HFFc6 (cell line): ENCODE measurements at places on chromosomes 1 and 21.

DNA sequence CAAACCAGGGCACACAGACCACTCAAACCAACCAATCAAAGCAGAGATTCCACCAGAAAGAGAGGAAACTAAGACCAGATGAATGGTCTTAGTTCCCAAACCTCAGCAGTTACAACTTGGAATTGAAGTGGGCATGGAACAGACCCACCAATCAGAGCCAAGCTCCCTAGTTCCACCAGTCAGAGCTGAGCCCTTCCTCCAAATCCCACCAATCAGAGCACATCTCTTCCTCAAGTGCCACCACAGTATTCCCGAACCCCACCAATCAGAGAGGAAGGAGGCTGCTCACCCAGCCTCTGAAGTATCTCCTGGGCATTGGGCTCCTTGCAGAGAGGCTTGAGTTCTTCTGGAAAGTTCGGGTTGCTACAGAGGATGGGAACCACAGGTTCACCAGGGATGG, 1.4 kb downstream of the GUCA2A start:
- DNase-seq = no peak
- peaks cover 11% of the 10 kb centered on the region for H3K36me3 ChIP-seq

GRCh38 chr1:89692601-89693521, 59.9 kb downstream of the LRRC8C start:
- DNase-seq = peak; percentile 20
- H3K4me1 ChIP-seq = peaks cover 21% of the 10 kb centered on the region

- no peak overlapping the region for H3K27ac ChIP-seq
- H3K27me3 ChIP-seq = peaks cover 40% of the 10 kb centered on the region
- H3K4me1 ChIP-seq = no peaks in the 10 kb centered on the region
These were observed 86.9 kb upstream of the ZBTB40 start for GRCh38 chr1:22364764-22365163.

DNA sequence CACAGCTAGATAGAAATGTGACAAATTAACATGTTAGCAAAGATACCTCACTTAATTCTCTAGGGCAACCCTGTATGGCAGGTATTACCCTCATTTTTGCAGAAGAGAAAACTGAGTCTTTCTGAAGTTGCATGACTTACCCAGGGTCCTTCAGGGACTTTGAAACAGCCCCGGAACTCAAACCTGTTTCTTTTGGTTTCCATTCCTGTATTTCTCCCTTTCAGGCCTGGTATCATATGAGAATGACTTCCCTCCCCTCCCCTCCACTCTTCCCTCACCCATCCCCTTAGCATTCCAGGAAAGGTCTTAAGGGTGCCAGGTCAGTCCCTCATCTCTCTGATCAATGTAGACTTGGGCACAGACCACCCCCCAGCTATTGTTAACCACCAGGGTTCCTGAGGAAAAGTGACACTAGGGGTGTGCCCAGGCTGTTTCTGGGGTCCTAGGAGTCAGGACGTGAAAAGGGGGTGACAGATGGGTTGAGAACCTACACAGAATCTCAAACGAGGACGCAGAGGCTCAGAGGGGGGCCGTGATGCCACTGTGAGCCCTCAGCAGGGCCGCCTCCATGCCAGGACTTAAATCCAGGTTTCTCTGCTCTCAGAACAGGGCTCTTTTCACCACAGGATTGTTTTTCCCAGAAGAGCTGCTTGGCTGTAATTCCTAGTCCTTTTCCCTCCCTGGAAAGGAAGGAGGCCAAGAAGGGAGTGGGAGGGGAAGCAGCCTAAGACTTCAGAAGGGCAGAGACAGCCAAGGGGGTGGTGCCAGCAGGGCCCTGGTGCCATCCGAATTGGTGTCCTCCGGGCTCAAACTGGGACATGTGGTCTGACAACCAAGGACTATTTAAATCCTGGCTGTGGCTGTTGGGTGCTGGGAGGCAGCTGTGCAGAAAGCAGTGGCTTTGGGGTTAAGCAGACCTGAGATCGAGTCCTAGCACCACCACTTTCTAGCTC, 2.1 kb upstream of the WASF2 start:
- peaks cover 29% of the 10 kb centered on the region for H3K4me1 ChIP-seq
- peaks cover 10% of the 10 kb centered on the region for H3K27me3 ChIP-seq
- no peak overlapping the region for H3K4me3 ChIP-seq
- DNase-seq = no peak
- H3K36me3 ChIP-seq = peaks cover 6% of the 10 kb centered on the region

DNA sequence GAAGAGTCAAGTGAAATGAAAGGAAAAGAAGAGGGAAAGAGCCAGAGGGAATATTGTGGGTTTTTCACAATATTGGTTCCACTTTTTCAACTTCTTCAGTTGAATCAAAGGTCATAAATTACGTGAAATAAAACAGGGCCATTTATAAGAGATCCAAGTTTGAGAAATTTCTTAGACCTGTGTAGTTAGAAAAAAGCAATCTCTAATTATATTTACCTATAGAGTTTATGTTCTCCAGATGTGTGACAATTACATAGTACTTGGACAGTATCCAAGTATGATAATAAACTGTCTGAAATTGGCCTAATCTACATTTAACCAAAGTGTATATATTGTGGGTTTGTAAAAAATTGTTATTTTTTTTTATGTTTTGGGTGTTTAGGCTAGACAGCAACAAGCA, 14.4 kb downstream of the DR1 start:
- H3K4me3 ChIP-seq = no peak overlapping the region
- H3K27ac ChIP-seq = no peak overlapping the region
- H3K27me3 ChIP-seq = no peaks in the 10 kb centered on the region; the same call in 1 of the 2 replicates
- H3K36me3 ChIP-seq = peaks cover 45% of the 10 kb centered on the region
- no peak for DNase-seq
- peaks cover 39% of the 10 kb centered on the region for H3K4me1 ChIP-seq

DNA sequence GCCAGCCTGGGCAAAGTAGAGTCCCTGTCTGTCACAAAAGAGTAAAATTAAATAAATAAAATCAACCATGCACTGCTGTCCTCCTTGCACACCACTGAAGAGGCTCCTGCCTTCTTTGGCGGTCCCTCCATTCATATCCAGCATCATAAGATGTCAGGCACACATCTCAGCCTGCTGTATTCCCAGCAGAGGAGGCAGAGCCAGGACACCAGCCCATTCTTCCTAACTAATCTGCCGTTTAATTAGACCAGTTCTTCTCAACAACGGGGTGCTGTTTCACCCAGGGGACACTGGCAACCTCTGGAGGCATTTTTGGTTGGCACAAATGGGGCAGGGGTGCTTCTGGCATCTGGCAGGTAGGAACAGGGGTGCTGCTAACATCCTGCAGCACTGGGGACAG, 119.7 kb downstream of the ETS2 start:
- peak overlapping the region; percentile 92 for H3K27ac ChIP-seq
- H3K27me3 ChIP-seq = no peaks in the 10 kb centered on the region; the same call in none of the 2 replicates
- H3K4me3 ChIP-seq = peak overlapping the region; percentile 79
- peaks cover 73% of the 10 kb centered on the region for H3K4me1 ChIP-seq
- H3K36me3 ChIP-seq = peaks cover 41% of the 10 kb centered on the region

GRCh38 chr1:150162862-150163706, 13.4 kb downstream of the PLEKHO1 start:
- DNase-seq = peak; percentile 99
- H3K4me1 ChIP-seq = peaks cover 66% of the 10 kb centered on the region
- H3K36me3 ChIP-seq = peaks cover 23% of the 10 kb centered on the region
- peak overlapping the region; percentile 83 for H3K4me3 ChIP-seq
- H3K27me3 ChIP-seq = peaks cover 8% of the 10 kb centered on the region

DNA sequence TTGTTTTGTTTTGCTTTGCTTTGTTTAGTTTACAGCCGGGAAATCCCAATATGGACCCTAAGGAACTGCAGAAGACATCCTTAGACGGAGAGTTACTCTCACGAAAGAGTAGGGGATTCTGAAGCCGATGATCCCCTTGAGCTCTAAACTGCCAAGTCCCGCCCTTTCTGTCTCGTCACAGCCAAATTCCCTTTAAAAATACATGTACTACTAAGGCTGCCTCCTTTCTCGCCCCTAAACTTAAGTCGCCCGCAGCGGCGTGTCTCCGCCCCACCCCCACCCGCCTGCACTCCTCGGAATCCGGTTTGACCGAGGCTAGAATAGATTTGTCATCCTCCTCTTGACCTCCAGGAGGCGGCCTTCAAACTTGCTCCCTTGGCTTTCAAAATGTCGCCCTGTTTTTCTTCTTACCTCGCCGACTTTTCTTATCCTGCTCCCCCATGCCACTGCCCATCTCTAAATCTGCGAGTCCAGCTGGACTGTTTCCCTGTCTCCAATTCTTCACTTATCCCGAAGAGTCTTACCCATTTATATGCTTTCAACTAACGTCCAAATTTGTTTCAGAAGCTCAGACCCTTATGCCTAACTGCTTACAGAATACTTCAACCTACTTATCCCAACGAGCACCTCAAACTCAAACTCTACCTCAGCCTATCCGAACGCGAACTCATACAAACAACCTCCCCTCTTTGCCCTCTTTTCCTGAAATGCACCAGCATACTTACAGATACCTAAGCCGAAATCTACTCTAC, 10.9 kb upstream of the BOLA1 start:
- H3K4me1 ChIP-seq = no peaks in the 10 kb centered on the region; the same call in none of the 2 replicates
- H3K36me3 ChIP-seq = no peaks in the 10 kb centered on the region
- no peak for DNase-seq
- H3K4me3 ChIP-seq = no peak overlapping the region
- peaks cover 3% of the 10 kb centered on the region for H3K27me3 ChIP-seq

DNA sequence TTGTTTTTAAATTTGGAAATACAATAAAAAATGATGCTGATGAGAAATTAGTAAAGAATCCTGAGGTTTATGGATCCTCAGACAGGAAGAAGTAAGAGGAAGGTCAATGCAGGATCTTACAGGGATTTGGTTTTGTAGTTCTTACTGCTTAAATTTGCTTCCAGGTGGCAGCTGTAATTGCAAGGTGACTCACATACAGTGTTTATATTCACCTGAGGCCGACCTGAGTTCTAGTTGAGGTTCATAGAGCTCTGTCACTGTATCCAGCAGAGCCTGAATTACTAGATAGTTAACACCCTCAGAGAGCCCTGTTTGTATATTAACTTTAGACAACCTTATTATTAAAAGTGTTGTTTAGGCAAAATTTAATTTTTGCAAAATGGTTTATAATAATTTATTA, 1.4 kb upstream of the WDR26 start:
- H3K27me3 ChIP-seq = peaks cover 2% of the 10 kb centered on the region; the same call in 1 of the 2 replicates
- peaks cover 23% of the 10 kb centered on the region for H3K36me3 ChIP-seq
- DNase-seq = no peak
- H3K27ac ChIP-seq = peak overlapping the region; percentile 99
- H3K4me1 ChIP-seq = peaks cover 48% of the 10 kb centered on the region
- H3K4me3 ChIP-seq = peak overlapping the region; percentile 97

DNA sequence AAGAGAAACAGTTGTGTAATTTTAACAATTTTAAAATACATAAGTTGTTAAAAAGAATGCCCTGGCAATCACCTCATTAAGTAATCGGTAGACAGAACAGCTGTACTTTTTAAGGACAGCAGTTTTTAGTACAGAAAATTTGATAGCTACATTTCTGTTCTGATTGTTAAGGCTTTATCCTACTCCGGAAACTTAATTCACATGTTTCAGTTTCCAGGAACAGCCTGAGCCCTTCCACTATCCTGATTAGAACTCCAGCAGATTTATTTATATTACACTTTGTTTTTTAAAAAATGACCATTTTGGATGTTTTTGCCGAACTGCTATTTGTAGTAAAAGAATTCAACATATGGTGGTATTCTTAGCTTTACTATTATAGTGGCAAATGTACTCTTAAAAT, 8.7 kb downstream of the PRRC2C start:
- H3K27me3 ChIP-seq = no peaks in the 10 kb centered on the region
- peaks cover 74% of the 10 kb centered on the region for H3K4me1 ChIP-seq
- DNase-seq = no peak
- peaks cover 26% of the 10 kb centered on the region for H3K36me3 ChIP-seq
- H3K4me3 ChIP-seq = peak overlapping the region; percentile 41; the same call in 1 of the 2 replicates

GRCh38 chr1:174118751-174119150, 40.6 kb upstream of the RABGAP1L start:
- no peak overlapping the region for H3K4me3 ChIP-seq
- DNase-seq = no peak
- H3K27me3 ChIP-seq = peaks cover 5% of the 10 kb centered on the region
- H3K4me1 ChIP-seq = peaks cover 7% of the 10 kb centered on the region
- no peaks in the 10 kb centered on the region for H3K36me3 ChIP-seq
